ENCODE measurements at places on chromosomes 7 and 10.

- no peak for DNase-seq
Observed at GRCh38 chr10:119197921-119198320, 9.4 kb upstream of the GRK5 start.

DNA sequence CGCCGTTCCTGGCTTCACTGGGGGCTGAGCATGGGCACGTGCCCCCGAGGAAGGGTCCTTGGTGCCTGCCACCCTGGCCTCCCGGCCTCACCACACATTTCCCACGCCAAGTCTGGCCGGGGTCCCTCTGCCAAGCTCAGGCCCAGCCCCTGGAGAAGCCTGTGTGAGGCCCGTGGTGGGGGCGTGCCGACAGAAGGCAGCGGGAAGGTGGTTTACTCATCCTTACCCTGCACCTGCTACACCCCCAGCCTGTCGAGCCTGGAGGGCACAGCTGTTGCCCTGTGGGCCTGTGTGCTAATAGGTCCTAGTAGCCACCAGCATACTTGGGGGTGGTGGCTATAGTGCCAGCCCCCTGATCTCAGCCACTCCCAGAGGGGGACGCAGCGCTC is 46.7 kb downstream of the NKX6-2 start:
- no peak for DNase-seq

DNA sequence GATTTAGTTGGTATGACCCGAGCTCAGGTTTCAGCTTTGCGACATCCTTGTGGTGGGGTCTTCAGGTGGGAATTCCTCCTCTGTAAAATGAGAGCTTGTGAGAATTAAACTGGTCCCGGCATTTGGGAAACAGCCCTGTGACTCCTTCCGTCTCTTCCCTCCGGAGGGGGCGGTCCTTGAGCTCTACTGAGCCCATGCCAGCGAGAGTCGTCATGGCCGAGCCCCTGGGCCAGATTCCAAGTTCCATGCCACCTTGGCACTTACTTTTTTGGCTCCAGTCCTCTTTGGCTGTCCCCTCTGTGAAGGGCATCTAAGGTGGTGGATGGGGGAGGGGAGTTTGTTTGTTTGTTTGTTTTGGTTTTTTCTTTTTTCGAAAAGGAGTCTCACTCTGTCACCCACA is 47.6 kb downstream of the GTF2IRD1 start:
- DNase-seq: no peak

GRCh38 chr7:107779647-107780099 is 23.4 kb downstream of the SLC26A3 start:
- no peak for DNase-seq

DNA sequence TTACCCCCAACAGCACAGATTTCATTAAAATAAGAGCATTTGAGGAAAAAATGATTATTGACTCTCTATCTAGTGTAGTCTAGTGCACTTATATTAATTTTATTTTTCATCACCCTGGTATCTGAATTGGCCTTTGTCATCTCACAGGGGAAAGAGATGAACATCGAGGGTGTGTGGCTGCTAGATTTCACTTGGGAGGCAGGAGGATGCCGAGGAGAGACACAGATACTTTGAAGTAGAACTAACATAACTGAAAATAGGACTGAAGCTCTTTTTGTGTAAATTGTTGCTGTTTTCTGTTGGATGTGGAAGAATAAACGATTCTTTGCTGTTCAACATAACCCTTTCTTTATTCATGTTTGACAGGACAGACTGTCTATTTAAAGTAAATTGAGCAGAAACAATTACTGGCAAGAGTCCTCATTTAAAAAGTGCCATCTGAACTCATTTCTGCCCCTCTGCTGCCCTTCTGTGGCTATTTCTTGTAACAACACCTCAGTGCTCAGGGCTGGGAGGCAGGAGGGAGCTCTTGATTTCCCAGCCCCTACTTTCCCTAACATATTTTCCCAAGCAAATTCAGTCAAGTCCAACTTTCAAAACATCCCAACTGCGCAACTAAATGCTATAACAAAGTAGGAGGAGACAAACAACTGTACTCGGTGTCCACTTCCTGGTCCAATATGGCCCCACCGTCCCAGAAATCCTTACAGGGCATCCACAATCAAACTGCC is 15.6 kb downstream of the LYZL1 start:
- DNase-seq: peak; percentile 37

Measured in KG1 (cell line).